Left cardiac atrium (tissue), 4 donors: ENCODE measurements at places on chromosomes 2 and 18. TPM values are rescaled to one million over a fixed set of nuclear protein-coding genes. Genes with fewer than 3 reads are reported as not detected.
A peak's percentile ranks its signal among the peaks of the same experiment; 100 is the strongest.

Gene LCLAT1
- 13.4 TPM for total RNA-seq

Gene CD8A
- 2.8 TPM for total RNA-seq

Gene GPR39
- not detected for total RNA-seq

DNA sequence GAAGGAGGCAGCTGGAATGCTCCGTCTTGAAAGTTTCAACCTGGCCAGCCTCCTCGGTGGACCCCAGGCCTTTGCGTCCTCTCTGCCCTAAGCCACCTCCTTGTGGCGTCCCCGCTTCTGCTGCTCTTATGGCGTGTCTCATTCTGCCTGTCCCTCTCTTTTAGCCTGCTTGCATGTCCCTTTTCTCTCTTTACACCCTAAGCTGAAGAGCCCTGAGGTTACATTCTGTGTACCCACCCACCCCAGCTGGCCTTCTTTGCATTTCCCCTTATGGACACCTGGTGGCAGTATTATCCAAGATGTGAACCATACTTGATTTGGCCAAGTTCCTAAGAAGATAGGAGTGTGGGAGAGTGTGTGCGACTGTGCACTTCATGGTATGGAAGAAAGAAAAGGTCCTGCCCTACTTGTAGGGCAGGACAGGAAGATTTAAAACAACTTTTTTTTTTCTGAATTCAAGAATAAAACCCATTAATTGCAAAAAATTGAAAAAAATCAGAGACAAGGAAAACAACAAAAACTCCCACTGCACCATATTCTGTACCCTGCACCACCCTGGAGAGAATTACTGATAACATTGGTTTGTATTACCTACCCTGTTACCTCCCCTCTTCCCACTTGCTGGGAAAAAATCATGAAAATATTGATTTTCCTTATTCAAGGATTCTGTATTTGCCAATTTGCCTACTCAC, 77.4 kb downstream of the DYSF start:
- DNase-seq, result no peak

- no peak for DNase-seq
These were observed 1262.9 kb downstream of the SUCLG1 start for GRCh38 chr2:83196225-83196624.

Gene CCDC74B
- 0.91 TPM for total RNA-seq

DNA sequence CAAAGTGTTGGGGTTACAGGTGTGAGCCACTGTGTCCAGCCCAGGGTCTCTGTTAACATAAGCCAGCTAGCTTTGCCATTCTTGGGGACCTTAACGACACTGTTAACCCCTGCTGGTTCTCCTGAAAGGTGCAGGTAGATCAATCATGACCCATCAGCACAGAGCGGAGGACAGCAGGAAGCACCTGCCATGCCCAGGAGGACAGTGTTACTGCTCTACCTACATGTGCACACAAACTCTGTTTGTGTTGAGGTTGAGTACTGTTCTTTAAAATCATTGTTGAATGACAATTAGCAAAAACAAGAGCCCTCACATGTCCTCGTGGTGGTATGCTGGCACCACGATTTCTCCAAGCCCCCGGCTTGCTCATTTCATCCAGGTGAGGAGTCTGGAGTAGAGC, 120.9 kb downstream of the FAM210A start:
- DNase-seq, result no peak

- DNase-seq, result no peak
These were observed 35.9 kb downstream of the SMC6 start for GRCh38 chr2:17717666-17718065.

Gene PAX8
- total RNA-seq, result 0.13 TPM

DNA sequence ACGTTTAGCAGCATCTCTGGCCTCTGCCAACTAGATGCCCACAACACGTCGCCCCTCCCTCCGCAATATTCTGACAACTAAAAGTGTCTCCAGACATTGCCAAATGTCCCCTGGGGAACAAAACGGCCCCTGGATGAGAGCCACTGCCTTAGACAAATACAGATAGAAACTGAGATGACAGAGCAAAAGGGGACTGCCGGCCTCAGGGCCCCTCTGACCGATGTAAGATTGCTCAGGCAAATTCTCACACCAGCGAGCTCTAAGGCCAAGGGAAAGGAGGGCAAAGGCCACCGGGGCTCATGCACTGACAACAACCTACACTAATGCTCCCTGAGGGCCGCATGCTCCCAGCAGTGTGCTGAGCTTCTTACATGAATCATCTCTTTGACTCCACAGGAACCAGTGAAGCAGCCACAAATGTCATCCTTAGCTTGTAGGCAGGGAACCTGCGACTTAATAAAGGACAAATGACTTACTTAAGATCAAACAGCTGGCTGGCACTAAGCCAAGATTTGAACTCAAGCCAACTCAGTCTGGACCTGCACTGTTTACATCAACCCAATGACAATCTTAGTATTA, 228.5 kb downstream of the TTC32 start:
- peak; percentile 39 for DNase-seq

DNA sequence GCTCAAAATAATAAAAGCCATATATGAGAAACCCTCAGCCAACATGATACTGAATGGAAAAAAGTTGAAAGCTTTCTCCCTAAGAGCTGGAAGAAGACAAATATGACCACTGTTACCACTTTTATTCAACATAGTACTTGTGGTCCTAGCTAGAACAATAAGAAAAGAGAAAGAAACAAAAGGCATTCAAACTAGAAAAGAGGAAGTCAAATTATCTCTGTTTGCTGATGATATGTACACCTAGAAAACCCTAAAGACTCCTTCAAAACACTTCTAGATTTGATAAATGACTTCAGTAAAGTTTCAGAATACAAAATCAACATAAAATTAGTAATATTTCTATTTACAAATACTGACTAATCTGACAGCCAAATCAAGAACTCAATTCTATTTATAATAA, 328.8 kb upstream of the GCFC2 start:
- DNase-seq, result no peak

DNA sequence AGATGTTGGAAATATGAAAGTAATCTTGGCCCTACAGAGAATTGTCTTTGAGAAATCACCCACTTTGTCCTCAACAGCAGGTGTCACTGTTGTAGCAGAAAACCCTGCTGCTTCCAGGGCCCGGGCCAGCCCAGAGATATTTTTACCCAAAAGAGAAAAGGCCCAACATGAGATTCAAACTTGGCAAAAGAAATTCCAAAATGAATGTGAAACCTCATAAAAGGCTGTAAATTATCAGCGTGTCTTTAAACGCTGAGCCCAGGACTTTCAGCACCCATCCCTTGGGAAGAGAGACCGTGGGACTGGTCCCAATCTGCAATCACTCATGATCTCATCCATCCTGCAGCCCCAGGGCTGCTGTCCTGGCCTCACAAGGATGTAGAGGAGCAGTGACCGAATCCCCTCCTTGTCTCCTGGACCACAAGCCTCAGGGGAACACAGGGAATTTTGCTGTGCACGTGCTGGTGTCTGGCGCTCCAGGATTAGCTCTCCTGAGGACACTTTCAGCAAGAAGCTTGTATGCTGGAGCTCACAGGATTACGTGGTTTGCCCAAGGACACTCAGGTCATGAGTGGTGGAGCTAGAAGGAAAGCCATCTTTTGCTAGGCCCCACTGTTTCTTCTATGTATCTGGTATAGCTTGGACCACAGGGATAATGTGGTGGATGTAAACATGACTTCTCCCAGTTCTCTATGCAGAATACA, 202.1 kb downstream of the RNF144A start:
- no peak for DNase-seq

DNA sequence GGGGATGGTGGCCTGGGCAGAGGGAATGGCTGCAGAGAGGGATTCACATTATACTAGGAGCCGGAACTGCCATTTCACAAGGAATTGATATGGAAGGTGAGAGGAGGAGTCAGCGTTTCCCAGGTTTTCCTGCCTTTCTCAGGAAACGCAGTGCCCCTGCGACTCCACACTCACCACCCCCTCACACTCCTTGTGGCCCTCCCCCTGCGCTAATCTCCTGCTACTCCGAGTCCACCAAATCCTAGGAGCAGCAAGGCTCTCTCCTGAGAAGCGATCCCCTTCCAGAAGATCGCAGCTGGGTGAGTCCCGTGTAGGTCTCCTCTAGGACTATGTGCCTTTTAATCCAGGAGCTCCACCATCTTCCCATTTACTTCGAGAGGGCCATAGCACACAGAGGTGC, 140.6 kb downstream of the VAPA start:
- DNase-seq, result no peak

Gene CRYGD
- not detected for total RNA-seq

- DNase-seq, result no peak
These were observed 78.3 kb downstream of the KCNJ3 start for GRCh38 chr2:154776825-154777224.

Gene XRCC5
- 114 TPM for total RNA-seq

Gene MGAT5
- 142 TPM for total RNA-seq

Gene AGXT
- 0.24 TPM for total RNA-seq

DNA sequence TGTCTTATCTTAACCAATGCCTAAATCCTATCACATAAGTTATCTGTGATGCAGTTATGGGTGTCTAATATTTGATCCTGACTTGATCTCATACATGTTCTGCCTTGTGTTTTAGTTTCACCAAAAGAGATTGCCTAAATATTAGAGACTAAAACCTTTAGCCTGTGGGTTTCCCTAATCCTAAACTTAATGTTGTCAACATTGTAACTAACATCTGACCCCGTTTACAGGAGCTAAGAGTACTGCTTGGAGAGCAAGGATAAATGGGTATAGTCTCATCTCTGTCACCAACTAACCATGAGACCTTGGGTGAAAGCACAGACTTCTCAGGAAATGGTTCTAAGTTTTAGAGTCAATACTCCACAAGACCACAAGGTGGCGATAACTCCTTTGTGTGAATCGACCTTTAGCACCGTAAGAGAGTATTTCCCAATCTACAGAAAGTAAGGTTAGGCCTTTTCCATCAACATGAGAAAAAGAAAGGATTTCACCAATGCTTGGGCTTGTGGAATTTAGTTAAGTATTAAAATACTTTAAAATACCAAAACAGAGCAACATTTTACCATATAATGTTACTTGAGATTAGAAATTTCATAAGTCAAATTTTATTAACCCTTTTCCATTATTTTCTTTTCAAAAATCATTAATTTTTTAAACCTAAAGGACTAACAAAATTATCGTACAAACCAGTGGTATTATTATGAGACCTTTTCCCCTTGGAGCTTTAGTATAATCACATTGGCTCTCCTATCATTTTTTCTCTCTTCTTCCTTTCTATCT, 60.5 kb downstream of the G6PC2 start:
- no peak for DNase-seq

Gene CNDP1
- total RNA-seq, result not detected

Gene KCNK3
- 30.9 TPM for total RNA-seq

Gene SOX11
- 0.21 TPM for total RNA-seq

Gene LRRC30
- not detected for total RNA-seq

- peak; percentile 70 for DNase-seq
These were observed 57.4 kb upstream of the PCBP1 start for GRCh38 chr2:70029814-70030409.

DNA sequence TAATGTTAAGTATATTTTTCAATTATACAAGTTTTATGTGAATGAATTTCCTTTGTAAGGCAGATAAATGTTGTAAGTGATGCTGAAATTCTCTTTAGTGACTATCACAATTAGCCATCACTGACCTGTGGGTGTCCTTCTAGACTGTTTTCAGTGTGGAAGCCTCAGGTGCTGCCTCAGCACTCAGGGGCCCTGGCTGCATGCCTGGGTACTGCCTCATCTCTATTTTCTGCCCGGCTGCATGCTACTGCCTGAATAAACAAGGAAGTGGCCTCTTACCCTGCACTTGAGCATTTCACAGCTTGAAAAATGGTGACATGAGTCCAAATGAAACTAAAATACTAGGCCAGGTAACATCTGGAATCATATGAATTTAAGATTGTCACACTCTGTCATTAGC, 787.6 kb upstream of the SALL3 start:
- no peak for DNase-seq

DNA sequence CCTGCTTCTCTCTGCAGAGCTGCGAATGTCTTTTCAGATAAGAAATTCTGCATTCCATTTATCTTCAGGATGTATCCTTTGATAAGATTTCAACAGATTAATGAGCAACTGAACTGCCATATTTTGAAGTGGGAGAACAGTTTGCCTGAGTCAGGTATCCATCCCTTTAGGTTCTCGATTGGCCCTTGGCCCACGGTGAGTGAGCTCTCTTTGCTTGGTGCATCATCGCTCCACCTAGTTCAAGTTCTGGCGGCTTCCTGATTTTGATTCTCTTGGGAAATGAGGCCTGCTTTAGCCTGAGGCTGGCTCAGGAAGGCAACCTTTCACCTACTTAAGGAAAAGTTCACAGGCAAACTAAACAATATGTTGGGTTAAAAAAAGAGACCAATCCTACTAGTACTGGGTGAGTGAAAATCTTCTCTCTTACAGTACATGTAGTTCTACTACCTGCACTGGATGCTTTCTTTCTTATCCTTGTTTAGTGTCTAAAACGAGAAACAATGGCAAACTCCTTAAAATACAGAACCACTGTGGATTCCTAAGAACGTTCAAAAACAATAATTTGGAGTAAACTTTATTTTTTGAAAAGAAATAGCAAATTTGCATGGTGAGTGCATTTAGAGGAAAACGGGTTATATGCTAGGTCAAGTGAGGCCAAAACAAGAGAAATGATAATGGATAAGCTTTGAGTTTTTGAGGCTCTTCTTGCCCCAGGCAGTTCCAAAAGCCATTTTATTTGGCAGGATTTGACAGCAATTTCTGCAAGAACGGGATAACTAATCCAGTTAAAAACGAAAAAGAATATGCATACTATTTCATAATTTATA, 837 bp upstream of the ACSL3 start:
- DNase-seq, result peak; percentile 70

GRCh38 chr2:79630060-79630459, 117.2 kb downstream of the CTNNA2 start:
- no peak for DNase-seq

DNA sequence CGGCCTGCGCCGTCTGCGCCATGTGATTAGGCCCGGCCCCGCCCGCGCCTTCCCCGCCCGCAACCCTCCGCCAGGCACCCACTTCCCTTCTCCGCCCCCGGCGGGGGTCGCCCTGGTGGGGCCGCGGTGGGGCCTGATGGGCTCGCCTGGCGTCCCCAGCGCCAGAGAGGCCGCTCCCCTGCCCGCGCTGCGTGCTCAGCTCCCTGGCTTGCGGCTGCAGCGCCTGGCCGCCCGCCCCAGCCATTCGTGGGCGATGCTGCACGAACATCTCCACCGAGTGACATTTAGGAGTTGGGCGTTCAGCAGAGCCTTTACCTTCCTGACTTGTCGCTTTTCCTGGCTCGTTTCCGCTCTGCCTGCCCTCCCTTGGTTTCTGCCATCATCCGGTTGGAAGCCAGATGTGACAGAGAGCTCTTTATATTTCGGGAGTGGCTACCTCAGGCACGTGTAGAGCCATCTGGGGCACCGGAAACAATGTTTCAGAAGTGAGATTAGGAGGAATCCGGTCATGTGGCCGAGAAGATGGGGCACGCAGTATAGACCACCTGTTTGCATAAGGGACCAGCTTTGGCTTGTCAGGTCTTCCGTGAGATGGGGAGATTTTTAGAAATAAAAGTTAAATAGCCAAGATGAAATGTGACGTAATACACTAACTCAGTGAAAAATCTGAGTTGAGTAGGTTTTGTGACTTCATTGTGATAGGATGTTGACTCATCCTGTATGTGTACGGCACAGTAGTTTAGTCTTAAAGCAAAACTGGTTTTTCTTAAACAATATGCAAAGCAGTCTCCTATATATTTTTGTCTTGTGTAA, 1.2 kb downstream of the GLS start:
- DNase-seq, result peak; percentile 72

GRCh38 chr2:144382849-144383248, 137.1 kb downstream of the ZEB2 start:
- no peak for DNase-seq

Gene UGT1A4
- not detected for total RNA-seq
